ENCODE measurements at places on chromosomes 16 and 17.
A peak's percentile ranks its signal among the peaks of the same experiment; 100 is the strongest.

DNA sequence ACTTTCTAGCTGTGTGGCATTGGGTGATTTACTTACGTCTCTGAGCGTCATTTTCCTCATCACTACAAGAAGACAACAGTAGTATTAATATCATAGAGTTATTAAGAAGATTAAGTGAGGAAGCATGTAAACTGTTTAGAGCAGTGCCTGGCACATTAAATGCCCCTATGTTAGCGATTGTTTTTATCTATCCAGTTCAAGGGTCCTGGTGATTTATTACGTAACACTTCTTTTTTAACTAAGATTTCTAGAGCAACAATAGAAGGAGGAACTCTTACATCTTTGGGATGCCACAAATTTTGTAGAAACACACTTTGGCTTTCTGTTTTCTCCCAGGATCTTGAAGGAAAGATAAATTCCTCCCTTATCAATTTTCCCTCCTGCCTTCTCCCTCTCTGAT, 3.3 kb upstream of the GAS7 start:
- DNase-seq = no peak

- no peak for DNase-seq
These were observed 26.6 kb downstream of the CNTNAP4 start for GRCh38 chr16:76303637-76304314.

DNA sequence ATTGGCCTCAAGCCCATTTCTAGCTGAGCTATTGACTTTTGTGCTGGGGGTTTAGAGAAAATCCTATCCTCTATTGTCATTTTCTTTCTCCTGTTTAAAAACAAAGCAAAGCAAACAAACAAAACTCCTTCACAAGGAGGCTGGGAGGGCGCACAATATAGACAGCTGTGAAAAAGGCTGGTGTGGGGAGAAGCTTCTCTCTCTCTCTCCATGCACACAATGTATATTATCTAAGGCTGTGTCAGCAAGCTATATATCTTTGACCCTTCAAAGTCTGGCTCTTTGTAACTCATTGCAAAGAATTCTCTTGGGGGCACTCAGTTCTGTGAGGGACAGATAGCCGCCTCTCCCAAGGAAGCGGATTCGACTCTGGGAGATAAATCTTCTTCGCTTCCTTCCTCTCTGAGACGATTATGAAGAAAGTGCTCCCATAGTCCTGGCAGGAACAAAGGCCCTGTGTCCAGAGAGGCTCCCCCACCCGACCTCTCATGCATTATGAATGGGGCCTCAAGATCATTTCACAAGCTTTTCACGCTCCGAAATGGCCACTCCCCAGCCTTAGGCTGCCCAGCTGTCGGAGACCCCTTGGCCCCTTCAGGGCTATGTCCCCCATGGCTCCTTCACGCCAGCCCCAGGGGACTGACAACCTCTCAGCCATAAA, 33.2 kb upstream of the MEAK7 start:
- DNase-seq = no peak

- DNase-seq = no peak
These were observed 149.5 kb downstream of the TRIM37 start for GRCh38 chr17:58956997-58957724.

DNA sequence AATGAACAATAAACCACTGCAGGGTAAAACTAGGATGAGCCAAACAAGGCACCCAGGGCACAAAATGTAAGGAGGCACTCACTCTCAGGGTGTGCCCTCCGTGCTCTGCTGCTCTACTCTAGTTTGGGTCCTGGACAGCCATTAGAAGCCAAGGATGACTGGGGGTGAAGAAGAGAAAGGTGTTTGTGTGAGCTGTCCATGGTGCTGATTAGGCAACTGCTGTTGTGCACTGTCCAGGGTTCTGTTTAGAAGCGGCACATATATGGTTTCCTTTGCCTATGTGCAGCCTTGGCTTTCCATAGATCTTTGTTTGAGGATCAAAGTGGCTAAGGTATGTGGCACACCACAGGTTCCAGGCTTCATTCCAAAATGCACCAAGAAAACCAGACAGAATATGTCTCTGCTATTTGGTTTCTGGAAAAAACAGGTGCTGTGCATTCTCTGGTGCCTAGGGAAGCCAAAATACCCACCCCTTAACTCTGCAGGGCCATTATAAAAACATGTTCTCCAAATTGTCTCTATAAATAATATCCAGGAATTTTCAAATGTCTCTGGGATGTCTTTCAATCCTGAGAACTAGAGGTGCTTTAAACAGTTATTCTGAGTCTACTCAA, 123.5 kb downstream of the CBLN1 start:
- no peak for DNase-seq

GRCh38 chr17:31386542-31387075, 4.9 kb upstream of the RAB11FIP4 start:
- no peak for DNase-seq

DNA sequence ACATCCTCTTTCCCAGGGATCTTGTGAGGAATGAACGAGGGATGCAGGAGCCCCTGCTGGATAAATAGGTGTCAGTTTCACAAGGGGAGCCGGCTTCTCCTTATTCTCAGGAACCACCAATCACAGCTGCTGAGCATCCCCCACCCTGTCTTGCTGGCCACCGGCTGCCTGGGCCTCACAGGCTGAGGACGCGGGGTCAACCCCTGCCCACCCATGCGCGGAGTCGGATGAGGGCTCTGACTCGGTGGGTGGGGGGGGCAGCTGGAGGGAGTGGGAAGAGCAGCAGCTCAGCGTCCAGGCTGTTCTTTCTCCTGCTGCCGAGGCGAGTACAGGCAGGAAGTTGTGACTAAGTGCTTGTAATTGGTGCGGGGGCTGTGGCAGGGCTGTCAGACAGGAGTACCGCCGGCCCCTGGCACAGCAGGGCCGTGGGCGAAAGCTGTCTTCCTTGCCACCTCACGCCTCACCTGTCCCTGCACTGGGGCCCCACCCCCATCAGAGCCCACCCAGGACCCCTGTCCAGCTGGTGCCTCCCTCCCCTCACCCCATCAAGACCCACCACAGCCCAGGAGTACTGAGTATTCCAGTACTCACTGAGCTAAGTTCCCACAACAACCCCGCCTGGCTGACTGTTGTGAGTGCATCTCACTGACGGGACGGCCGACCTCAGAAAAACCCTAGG, 11.0 kb upstream of the DPEP1 start:
- DNase-seq = peak; percentile 26

GRCh38 chr16:30096105-30096861, at the start of gene YPEL3:
TSS of gene YPEL3 (minus strand) at chr16:30096213. CDS start at chr16:30095482, 731 bp downstream.
- peak; percentile 89 for DNase-seq

DNA sequence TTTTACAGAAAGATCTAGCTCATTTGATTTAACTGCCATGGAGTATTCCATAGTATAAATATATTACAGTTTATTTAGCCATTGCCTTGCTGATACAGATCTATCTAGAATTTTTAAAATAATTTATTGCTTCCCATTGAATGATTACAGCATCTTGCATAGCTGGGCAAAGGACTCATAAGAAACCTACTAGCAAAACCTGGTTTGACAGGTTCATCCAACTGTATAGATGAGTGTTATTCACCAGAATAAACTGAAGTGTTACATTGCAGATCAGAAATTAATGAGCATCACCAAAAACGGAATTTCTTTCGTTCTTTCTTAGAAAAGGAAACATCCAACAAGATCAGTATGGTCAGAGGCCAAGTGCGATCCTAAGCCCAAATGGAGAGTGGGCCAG, 202.2 kb upstream of the CACNG5 start:
- DNase-seq = no peak

DNA sequence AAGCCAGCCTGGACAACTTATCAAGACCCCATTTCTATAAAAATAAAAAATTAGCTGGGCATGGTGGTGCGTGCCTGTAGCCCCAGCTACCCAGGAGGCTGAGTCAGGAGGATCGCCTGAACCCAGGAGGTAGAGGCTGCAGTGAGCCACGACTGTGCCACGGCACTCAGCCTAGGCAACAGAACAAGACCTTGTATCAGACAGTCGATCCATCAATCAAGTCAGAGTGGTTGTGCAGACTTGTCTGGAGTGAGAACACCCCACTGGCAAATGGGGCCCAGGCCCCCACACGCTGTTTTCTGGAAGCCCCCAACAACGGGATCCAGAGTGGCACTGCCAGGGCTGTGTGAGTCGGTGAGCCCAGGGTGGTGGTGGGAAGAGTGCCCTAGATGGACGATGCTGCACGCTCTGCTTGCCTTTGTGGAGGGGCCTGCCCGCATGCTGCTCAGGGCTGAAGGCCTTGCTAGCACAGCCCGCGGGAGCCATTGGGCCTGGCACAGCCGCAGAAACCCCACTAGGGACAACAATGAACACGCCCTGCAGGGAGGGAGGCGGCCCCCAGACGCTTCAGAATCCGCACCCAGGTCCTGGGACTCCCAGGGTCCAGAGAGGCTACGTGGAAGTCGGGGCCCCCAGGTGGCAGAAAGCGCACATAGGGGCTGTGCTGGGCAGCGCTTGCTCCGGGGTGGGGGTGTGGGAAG, 80.1 kb upstream of the GNG13 start:
- no peak for DNase-seq

- DNase-seq = no peak
These were observed 16.6 kb downstream of the NXPH3 start for GRCh38 chr17:49592263-49592662.

GRCh38 chr17:52157603-52158449, 688 bp downstream of the CA10 start:
- DNase-seq = no peak

GRCh38 chr16:55189682-55190636, 134.0 kb upstream of the IRX6 start:
- DNase-seq = no peak

- DNase-seq = no peak
These were observed 123.2 kb downstream of the CPPED1 start for GRCh38 chr16:12680531-12680930.

DNA sequence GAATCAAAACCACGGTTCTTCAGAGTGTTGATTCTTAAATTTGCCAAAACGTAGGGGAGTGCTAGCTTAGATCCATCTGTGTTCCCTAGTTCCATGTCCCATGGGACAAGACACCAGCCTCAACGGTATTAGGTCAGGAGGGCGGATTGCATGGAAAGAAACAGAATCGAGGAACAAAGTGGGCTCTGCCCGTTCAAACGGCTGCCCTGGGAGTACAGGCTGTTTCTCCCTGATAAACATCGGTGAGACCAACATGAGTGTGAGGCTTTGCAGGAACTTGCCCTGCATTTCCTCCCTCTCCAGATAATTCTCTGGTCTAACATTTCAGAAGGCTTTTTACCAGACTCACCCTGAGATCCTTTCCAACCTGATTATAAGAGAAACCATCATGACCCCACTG, 82.2 kb downstream of the MRM3 start:
- no peak for DNase-seq

DNA sequence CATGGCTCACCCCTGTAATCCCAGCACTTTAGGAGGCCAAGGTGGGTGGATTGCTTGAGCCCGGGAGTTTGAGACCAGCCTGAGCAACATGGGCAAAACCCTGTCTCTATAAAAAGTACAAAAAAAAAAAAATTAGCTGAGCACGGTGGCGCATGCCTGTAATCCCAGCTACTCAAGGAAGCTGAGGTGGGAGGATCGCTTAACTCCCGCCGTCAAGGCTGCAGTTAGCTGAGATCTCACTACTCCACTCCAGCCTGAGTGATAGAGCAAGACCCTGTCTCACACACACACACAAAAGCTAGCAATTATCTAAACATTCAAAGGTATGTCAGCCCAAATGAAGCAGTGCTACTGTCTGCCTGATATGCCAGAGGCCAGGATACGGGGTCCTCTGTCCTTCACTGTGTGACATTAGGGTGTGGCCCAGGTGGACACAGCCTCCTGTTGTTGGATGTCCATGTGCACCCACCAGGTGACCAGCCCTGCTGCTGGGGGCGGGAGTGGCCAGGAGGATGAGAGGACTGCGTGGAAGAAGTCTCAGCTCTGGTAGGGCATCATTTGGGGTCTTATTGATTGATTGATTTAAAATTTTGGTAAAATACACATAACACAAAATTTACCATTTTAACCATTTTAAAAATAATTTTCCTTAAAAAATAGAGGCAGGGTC, 3.9 kb downstream of the NLRC3 start:
- DNase-seq = no peak

GRCh38 chr16:86919578-86920305, 341.4 kb downstream of the FOXL1 start:
- no peak for DNase-seq

DNA sequence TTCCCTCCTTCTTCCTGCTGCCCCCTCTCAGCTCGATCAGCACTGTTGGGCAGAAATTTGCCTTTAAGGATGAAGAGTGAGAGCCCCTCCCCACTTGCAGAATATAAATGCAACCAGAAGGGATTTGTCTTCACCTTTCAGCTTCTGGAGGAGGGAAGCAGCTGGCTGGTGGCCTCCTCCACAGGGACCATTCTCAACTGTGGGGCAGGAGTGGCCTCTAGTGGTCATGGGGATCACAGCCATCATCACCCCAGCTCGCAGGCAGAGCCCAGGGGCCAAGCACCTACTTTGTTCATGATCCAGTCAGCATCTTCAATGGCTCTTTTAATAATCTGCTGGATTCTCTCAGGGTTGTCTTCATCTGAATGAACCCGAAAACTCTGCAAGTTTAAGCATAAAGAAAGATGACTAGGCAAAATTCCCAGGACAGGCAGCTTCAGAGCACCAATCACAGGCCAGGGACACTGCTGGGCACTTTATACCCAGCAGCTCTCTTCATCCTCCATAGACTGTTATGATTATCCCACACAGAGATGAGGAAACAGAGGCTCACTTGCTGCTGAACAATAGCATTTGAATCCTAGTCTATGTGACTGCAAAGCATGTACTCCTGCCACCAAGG, 13.1 kb downstream of the LYRM9 start:
- peak; percentile 61 for DNase-seq

GRCh38 chr16:88747588-88748301, 37.3 kb downstream of the PIEZO1 start:
- DNase-seq = no peak

DNA sequence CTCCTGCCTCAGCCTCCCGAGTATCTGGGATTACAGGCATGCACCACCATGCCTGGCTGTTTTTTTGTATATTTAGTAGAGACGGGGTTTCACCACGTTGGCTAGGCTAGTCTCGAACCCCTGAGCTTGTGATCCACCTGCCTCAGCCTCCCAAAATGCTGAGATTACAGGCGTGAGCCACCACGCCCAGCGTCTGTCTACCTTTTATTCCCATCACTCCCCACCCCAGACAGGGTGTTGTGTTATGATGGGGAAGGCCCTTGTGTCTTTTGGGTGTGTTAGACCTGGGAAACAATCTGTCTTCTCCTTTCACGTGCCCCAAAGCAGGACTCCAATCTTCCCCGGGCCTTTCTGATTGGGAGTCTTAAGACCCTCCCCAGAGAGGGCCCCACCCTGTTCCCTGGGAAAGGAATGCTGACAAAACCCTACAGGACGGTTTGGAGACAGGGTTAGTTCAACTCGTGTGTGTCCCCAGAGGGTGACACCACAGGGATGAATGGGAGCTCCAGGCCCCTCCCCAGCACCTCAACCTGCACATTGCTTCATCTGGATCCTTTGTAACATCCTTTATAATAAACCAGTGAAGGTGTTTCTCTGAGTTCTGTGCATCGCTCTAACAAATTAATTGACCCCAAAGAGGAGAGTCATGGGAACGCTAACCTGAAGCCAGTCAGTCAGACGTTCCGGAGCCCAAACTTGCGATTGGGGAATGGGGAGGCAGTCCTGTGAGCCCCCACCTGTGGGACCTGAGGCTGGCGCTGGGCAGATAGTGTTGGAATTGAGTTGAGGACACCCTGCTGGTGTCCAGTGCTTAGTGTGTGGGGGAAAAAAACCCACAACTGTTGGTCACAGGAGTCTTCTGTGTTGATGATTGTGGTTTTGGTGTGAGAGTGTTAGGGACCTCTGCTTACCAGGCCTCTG, 3.2 kb upstream of the ELOB start:
- no peak for DNase-seq

Data from activated T-helper 1 cell treated with anti-CD3 and anti-CD28 coated beads, Interleukin-12 subunit alpha, Interleukin-12 subunit beta, Interleukin-2, Interleukin-4 antibody, amounts not matched to agents 30 ng/mL and 10 ng/mL and 1 ng/mL, durations not matched to agents 14 hours and 24 hours and 36 hours (primary cell).